ENCODE measurements at places on chromosomes 3 and 15. TPM values are rescaled to one million over a fixed set of nuclear protein-coding genes. Genes with fewer than 3 reads are reported as not detected.
A peak's percentile ranks its signal among the peaks of the same experiment; 100 is the strongest.

Gene PLA2G4E
- not detected for total RNA-seq

Gene SPATA12
- total RNA-seq = not detected

DNA sequence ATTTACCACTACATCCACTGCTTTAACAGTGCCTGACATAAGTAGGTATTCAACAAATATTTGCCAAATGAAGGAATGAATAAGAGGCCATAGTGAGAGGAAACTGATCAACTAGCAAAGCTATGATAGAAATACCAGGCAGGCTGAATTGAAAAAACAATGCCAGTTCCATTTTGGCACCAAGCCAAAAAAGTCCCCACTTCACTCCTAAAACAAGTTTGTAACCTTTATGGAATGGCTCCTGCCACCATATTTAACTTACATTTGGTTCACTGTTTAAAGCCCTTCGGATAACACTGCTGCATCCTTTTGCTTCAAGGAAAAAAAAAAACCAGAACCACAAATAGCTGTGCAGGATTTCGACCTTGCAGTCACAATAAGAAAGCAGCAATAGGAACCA lies 166.1 kb downstream of the FRMD5 start:
- peak; percentile 14 for DNase-seq

- peak; percentile 3 for DNase-seq
Observed at GRCh38 chr15:27250223-27250622, 279.2 kb downstream of the GABRG3 start.

- no peak for DNase-seq
Observed at GRCh38 chr3:43309372-43310305, 23.3 kb downstream of the SNRK start.

- no peak for DNase-seq
Observed at GRCh38 chr3:45796902-45797637, 734 bp upstream of the SLC6A20 start.

Measured in GM23248 (cell line).